ENCODE measurements at places on chromosomes 3 and 15.

- no peak for DNase-seq
Observed at GRCh38 chr15:88701561-88702095, 62.8 kb downstream of the ISG20 start.

GRCh38 chr3:72161881-72162595 lies 377.1 kb upstream of the PROK2 start:
- DNase-seq: no peak

DNA sequence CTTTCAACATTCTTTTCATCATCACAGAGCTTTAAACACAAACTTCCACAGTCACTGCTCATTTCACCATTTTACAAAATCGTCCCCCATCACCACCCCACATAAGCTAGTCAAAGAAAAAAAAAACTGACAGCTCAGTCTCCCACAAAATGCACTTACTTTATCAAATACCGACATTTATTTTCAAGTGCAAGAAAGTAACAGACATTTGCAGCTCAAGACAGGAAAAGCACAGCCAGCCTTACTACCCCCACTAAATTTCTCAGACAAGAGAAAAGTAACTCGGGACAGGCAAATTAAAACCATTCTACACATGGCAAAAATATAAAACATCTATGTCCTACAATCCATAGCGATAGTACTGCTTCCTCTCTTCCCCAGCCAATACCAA lies 402.4 kb downstream of the SHQ1 start:
- DNase-seq: no peak

- no peak for DNase-seq
Observed at GRCh38 chr15:31255732-31256377, 70.8 kb upstream of the KLF13 start.

- no peak for DNase-seq
Observed at GRCh38 chr3:81352867-81353266, 408.6 kb downstream of the GBE1 start.

GRCh38 chr3:144496141-144496835 lies 524.7 kb downstream of the DIPK2A start:
- DNase-seq: no peak

DNA sequence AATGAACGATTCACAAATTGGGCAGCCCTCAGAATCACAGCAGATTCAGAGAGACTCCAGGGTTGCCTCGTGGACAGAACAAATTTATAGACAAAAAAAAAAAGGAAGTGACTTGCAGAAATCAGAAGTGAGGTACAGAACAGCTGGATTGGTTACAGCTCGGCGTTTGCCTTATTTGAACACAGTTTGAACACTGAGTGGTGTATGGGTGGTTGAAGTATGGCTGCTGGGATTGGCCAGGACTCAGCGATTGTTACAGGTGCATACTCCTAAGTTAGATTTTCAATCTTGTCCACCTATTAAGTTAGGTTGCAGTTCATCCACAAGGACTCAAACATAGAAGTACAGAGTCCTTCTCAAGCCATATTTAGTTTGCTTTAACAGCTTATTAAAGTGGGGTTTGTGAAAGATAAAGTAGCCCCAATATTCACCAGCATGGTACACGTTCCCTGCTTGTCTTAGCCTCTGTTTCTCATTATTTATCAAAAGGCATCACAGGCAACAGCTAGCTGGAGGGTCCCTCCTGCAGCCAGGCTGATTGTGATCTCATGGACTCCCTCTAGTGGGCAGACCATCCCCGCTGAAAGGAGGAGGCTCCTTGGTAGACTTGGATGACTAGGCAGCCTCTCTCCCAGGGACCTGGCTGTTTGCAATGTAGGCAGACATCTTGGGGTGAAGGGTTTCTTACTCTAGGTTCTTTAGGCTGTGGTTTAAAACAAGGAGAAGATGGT lies 17.6 kb upstream of the ALDH1L1 start:
- DNase-seq: no peak

GRCh38 chr3:12558706-12559105 lies 1.8 kb downstream of the MKRN2 start:
- no peak for DNase-seq

GRCh38 chr3:187101184-187102072 lies 37.9 kb downstream of the RPL39L start:
- no peak for DNase-seq

- DNase-seq: no peak
Observed at GRCh38 chr3:127796045-127796830, 26.1 kb downstream of the MGLL start.

- no peak for DNase-seq
Observed at GRCh38 chr15:59399465-59400102, 26.9 kb upstream of the MYO1E start.

DNA sequence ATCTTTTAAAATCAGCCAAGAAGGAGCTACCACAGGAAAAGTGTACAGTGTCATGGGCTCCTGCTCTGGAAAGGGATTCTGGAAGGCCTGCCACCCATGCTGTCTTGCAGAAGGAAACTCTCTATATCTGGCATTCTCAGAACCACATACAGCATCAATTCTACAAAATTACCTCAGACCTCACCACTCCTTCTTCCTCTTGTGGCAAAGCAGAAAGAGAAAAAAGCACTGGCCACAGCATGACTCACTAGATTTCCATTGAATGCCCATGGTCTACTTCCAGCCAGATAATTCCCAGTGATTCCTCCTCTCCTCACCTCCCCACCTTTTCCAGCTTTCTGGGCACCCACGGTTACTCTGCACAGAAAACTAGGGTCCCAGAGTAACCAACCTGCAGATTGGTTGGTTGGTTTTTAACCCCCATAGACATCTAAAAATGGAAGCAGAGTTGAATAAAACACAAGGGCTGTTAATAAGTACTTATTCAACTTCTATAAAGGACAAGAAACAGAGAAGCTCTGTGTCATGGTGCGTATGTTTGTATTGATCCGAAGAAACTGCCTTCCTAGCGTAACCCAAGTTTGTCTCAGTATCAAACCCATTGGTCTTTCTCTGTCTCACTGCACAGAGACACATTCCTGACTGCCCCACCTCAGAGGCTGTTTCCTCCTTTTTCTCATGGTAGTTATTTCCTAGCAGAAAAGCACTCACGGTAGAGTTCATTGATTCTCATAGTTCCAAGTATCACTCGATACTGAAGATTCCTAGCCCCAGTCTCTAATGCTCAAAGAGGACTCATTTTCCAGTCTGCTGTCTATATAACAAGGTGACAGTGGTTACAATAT lies 67.7 kb downstream of the LDHAL6B start:
- no peak for DNase-seq

DNA sequence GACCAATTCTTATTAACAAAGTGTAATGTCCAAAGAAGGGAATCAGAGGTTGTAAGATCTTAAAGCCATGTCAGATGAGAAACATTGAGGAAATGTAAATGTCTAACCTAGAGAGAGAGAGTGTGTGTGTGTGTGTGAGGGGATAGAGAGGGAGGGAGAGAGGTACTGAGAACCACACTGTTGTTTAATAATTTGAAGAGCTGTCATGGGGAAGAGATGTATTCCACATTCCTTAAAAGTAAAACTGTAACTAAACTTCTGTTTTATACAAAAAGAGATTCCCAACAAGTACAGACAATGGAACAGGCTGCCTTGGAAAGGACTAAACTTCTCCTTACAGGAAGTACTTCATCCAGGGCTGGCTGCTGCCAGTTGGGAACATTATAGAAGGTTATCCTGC lies 68.9 kb upstream of the BOC start:
- DNase-seq: no peak

DNA sequence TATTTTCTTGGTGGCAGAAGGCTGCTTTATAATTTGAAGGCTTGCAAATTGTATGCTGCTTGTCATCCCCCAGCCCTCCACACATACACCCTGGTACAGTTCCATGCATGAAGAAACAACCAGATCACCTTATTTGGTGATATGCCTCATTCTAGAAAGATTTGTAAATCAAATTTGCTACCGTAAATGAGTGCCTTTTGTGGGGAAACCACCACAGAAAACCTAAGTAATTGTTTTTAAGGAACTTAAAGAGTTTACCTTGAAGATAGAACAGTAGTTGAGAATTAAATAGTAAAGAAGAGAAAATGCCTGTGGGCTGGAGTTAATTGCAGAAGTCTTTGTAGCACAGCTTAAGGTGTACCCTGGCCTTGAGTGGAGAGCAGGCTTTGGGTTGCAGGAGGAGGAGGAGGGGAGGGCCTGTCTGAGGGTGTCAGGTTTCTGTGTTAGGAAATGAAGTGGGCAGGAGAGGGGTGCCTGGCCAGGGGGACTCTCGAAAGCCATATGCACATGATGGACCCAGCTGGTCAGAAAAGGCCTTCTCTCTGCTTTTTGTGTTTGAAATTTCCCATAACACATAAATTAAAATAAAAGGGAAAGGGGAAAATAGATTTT lies 6.9 kb downstream of the NIPA2 start:
- no peak for DNase-seq

- DNase-seq: no peak
Observed at GRCh38 chr3:102174832-102175374, 259.9 kb upstream of the ZPLD1 start.

DNA sequence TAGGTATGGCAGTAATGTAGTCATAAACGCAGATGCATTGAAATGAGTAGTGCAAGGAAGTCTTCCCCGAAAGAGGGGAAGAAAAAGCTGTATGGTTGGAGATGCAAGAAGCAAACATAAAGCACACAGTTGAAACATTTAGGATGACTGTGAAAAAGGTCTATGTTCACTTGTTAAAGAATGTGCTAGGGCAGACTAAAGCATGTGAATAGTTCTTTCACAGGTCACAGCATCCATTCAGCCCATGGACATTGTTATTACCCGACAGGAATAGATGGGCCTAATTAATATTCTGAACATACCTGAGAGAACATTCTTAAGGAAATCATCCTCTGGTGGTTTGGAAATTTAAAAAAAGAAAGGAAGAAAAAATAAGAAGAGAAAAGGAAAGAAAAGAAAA lies 595.2 kb downstream of the ZIC1 start:
- DNase-seq: no peak

DNA sequence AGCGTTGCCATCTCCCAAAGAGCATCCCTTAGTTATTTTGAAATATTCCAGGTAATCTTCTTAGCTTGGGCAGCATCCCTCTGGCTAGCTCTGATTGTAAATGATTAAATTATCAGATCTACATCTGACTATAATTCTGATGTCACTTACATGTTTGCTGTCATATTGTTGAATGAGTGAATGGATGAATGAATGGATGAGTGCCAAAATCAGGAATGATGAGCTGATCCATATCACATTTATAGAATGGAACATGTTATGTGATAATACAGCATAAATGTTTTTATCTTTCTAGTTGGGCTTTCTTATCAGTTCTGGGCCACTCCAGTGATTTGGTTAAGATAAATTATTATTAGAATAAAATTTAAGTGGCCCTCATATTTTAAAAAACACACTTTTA lies 14.0 kb downstream of the FAN1 start:
- no peak for DNase-seq

DNA sequence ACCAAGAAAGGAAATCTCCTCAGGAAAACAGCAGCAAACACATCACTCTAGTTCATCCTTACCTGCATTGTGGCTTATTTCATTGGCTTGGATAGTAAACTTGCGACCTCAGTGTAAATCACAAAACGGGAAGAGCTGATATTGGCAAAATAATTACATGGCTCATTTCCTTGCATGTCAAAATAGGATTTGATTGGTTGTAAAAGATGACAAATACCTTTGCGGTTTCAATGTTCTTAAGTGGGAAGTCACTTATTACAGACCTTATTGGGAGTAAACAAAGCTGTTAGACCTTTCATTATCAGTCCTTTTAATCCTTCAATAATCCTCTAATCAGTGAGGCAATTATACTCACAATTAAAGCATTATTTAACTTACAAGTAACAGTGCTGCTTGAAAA lies 590.6 kb downstream of the MAGI1 start:
- DNase-seq: no peak

DNA sequence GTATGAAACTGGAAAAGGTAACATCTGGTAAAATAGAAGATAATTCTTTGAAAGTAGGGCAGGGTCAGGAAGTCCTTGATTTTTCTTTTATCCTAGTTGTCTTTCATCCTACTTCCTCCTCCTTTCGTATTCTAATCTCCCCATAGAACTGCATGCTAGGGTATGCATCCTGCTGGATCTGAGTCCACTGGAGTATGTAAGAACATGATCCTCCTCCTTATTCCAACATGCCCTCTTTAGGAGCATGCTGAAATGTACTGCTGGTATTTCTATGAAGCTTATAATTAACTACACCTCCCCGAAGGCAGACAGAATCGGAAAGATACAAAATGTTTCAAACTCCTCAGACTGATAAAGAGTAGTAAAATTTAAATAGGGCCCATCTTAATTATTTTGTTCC lies 493.8 kb downstream of the AGBL1 start:
- no peak for DNase-seq

DNA sequence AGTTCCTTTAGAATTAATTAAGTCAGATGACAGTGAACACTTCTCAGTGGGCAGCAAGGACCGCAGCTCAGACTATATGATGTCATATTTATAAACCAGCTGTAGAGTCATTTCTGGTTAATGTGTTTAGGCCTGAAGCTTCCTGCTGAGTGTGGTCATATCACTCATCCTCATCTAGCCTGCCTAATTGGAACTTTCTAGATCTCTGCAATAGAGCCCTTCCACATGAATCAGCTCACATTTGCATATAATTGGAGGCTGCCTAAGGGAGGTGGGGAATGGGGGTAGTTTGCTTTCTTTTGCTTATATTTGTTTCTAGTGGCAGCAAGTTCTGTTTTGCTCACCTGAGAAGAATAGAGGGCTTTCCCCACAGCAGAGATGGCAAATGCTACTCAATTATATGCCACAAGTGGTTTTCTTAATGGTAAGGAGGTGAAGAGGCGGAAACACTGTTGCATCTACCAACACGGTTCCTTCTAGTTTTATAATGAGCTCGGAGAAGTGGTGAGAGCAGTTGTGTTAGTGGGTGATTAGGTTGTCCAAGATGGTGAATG lies 148.1 kb downstream of the KLHL25 start:
- no peak for DNase-seq

DNA sequence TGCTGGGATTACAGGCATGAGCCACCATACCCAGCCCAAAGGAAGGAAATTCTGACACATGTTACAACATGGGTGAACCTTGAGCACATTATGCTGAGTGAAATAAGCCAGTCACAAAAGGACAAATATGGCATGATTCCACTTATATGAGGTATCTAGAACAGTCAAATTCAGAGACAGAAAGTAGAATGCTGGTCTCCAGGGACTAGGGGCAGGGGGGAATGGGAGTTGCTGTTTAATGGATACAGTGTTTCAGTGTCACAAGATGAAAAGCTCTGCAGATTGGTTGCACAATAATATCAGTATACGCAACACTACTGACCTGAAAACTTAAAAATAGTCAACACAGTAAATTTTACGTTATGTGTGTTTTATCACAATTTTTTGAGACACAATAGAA lies 4.1 kb downstream of the SPATA12 start:
- no peak for DNase-seq

DNA sequence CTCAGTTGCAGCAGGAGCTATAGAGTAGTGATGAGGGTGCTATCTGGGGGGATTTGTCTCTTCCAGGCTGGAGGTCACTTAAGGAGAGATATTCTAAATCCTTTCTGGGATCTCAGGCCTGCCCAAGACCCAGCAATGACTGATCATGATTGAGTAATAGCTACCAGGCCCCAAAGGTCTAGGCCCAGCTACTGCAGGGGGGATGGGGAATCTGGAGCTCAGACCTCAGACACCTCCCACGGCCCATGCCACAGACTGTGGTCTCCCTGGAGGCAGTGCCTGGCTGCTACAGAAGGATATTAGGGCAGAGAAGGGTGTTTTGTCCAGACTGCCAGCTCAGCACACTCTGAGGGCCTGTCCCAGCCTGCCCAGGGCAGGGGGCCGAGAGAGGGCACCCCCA lies 6.9 kb downstream of the SLC38A3 start:
- no peak for DNase-seq

Data from AG04449 (cell line).